ENCODE measurements at places on chromosomes 12 and 14.

GRCh38 chr14:103231376-103232019 is 102.5 kb upstream of the EIF5 start:
- DNase-seq = no peak

DNA sequence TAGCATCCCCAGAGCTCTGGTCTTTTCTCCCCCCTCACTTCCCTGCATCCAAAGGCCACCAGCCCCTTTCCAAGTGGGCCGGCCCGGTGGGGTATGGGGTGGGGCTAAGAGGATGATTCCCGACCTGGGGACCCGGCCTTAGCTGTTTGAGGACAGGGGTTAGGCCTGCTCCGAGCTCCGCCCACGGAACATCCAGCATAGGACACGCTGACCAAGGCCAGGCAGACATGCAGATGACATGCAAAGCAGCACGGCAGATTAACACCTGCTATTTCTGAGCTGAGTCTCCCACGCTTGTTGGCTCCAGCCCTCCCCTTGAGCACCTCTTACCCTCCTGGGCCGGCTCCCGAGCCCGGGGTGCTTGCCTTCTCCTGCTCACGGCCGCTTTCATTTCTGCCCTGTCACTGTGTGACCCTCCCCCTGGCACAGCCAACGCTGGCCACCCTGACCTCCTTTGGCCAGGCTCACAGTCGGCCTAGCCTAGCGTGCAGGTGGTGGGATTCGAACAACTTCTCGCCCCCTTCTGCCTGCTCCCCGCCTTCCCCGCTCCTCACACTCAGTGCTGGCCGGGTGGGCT is 40.2 kb downstream of the TEAD4 start:
- DNase-seq = no peak

DNA sequence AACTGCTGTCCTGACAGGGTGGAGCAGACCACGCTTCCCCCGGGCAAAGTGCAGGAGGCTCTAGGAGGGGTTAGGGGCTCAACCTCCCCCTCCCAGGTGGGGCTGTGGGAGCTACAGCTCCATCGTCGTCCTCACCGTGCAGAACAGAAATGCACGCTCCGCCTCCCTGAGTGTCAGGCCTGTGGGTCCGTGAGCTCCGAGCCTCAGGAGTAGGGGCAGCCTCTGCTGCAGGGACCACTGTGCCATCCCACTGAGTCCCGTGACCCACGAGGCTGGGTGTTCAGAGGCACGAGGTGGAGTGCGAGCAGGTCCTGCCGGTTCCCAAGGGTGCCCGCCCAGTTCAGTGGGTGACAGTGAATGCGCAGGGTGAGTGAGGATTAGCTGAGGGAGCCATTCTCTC is 48.6 kb downstream of the CACNA1C start:
- DNase-seq = no peak

GRCh38 chr14:102495491-102496330 is 13.9 kb downstream of the ANKRD9 start:
- no peak for DNase-seq

GRCh38 chr12:109065154-109065852 is 12.9 kb downstream of the USP30 start:
- DNase-seq = no peak

GRCh38 chr12:27013611-27014084 is 536 bp downstream of the TM7SF3 start:
- DNase-seq = peak; percentile 70

- DNase-seq = no peak
These were observed 143.3 kb upstream of the AVPR1A start for GRCh38 chr12:63294327-63294632.

GRCh38 chr12:19437996-19438395 is 1.3 kb upstream of the AEBP2 start:
- no peak for DNase-seq

GRCh38 chr12:111248236-111249017 is 120.5 kb downstream of the PHETA1 start:
- no peak for DNase-seq

DNA sequence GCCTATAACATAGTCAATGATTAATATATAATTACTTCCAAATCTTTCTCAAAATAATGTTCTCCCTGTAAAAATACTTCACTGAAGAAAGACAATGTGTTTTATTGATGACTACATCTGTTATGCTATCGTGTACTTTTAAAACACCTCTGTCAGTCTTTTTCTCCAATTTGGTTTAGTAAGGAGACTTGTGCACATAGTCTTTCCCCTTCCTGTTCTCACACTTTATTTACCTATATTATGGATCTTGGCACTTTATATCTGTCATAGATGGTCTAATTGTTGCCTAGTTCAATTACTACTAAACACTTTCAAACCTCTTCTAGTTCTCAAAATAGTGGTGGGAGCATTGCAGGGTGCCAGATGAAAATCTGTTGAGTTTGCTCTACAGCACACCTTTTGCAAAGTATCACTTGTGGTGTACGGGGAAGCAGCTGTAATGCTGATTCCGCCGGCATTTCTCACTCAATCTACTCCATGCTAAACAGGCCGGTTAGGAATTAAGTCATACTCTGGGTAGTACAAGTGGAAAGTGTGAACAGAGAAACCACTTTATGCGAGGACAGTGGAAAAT is 1.1 kb upstream of the INSM2 start:
- peak; percentile 63 for DNase-seq

GRCh38 chr14:103474893-103475292 is 47.7 kb downstream of the CKB start:
- DNase-seq = no peak

DNA sequence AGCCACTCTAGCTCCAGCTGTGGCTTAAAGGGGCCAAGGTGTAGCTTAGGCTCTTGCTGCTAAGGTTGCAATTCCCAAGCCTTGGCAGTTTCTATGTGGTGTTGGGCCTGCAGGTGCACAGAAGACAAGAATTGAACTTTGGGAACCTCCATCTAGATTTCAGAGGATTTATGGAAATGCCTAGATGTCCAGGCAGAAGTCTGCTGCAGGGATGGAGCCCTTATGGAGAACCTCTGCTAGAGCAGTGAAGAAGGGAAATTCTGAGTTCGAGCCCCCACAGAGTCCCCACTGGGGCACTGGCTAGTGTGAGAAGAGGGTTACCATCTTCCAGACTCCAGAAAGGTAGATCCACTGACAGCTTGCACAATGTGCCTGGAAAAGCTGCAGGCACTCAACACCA is 694.7 kb downstream of the SLC16A7 start:
- no peak for DNase-seq

GRCh38 chr14:79724934-79725717 is 486.2 kb downstream of the DIO2 start:
- peak; percentile 60 for DNase-seq

- peak; percentile 70 for DNase-seq
These were observed 783 bp downstream of the CORO1C start for GRCh38 chr12:108730365-108731104.

DNA sequence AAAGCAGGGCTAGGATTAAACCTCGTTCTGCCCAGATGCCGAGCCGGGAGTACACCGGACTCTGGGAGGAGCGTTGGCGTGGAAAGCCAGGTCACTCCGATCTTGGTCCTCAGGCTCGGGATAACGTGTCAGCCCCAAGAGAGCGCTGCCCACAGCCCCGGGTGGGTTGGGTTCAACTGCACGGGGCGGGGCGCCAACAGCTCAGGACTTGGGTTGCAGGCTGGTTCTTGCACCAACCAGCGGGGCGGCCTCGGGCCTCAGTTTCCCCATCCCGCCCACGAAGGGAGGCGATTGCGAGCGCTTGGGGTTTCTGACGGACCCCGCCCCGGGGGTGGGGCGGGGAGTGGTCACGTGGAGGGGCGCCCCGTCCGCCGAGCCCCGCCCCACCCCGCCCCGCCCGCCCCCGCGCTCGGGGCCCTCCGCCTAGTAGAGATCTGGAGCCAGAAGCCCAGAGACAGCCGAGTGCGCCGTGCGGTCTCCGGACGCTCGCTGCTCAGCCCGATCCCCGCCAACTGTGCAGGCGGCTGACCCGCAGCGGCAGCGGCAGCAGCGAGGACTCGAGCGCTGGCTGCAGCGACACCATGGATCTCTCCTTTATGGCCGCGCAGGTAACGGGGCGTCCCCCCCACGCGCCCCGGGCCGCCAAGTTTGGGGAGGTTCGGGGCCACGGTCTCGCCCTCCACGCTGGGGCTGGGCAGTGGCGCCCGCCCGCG is at the start of gene C14orf132:
C14orf132 (plus strand) TSS at position 443 of the 713 bp plus-strand sequence; CDS start at position 582, 139 bp downstream.
- peak; percentile 48 for DNase-seq

GRCh38 chr14:80133457-80133856 is 77.8 kb downstream of the DIO2 start:
- DNase-seq = no peak

DNA sequence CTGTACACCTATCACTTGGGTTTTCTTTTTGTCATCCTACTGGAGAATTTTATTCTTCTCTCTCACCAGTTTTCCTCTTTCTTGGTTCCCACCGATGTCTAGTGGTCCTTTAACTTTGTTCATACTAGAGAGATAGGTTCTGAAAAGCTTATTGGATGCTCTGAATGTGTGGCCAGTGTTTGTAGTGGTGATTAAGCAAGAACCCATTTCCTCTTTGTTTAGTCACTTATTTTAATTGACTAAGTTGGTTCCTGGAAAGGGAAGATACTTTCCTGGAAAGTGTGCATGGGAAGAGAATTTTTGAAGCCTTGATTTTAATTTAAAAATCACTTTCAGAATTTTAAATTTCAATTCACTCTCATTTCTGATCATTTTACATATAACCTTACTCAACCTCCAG is 127.2 kb downstream of the OTOGL start:
- DNase-seq = no peak

GRCh38 chr12:52634266-52635056 is 16.1 kb upstream of the KRT73 start:
- peak; percentile 87 for DNase-seq

DNA sequence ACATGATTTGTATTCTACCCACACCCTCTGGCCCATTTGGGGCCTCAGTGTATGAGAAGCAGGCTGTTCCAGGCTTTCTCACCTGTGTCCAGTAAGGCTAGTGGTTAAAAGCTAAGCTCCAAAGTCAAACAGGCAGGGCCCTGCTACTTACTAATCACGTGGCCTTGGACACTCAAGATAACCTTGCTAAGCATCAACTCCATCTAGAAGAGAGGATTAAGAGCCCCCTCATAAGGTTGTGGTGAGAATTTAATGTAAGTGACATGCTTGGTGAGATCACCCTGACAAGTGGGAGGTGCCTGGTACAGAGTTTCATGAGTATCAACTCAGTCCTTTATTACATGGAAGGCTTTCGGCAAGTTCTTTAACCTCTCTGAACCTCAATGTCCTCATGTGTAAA is 17.8 kb downstream of the ACSM4 start:
- DNase-seq = no peak

- no peak for DNase-seq
These were observed 60.9 kb downstream of the NAV3 start for GRCh38 chr12:77891518-77892147.

DNA sequence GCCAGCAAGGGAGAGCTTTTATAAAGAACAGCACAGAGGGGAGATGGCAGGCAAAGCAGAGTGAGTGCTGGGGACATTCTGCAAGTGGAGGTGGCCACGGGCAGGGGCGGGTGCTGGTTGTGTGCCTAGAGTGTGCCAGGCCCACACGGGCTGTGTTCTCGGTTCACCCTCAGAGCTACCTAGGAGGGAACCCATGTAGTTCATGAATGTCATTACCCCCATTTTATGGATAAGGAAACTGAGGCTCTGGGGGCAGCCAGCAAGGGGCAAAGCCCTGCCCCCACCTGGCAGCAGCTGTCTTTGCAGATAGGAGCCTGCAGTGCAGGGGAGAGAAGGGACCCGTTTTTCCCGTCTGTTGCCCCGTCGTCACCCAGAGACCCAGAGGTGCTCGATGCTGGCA is 85.2 kb upstream of the NCOR2 start:
- no peak for DNase-seq

DNA sequence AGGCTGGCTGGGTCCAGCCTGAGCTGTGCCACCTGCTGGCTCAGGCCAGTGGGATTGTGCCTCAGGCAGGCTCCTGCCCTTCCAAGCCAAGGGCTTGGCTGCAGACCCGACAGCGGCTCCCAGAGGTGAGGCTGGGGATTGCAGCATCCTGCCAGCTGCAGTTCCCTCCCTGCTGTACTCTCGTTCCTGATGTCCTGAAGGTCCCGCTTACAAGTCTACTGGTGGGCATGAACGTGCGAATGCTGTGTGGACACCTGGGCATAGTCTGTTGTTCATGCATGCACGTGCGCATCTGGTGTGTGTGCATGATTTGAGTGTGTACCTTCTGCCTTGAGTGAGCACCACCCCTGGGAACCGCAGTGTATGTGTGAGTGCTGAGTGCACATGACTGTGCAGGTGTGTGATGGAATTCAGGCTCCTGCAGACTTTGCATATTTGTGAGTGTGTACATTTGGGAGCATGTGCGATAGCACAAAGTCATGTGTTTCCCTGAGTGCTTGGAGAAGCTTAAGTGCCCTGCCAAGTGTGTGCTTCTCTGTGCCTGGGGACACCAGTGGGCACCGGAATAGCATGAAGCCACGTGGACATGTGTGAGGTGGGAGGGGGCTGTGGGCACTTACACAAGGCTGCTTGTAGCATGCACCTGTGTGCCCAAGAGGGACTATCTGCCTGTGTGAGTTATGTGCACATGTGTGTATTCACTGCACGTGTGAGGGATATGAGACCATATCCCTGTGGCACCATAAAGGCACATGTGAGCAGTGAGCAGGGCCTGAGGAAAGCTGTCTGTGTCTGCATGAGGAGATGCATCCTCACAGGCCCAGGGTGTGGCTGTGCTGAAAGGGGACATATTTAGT is 19.3 kb upstream of the KRT7 start:
- peak; percentile 28 for DNase-seq

- DNase-seq = no peak
These were observed 108.7 kb downstream of the BMP4 start for GRCh38 chr14:53847881-53848280.

GRCh38 chr12:45014396-45014795 is 36.5 kb downstream of the DBX2 start:
- DNase-seq = no peak

DNA sequence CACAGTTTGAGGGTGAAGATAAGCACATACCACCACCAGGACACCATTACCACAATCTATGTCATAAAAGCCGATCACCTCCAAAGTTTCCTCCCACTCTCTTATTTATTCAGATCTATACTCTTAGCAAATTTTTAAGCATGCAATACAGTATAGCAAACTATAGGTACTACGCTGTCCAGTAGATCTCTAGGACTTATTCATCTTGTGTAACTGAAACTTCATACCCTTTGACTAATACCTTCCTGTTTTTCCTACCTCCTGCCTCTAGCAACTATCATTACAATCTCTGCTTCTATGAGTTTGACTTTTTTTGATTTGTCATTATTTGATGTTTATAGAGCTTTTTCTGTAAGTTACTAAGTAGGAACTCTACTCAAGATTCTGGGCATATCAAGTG is 84.5 kb upstream of the MANSC4 start:
- DNase-seq = no peak

- no peak for DNase-seq
These were observed 32.1 kb upstream of the GSG1 start for GRCh38 chr12:13135371-13136178.
